ENCODE measurements at places on chromosomes 13 and 19.

DNA sequence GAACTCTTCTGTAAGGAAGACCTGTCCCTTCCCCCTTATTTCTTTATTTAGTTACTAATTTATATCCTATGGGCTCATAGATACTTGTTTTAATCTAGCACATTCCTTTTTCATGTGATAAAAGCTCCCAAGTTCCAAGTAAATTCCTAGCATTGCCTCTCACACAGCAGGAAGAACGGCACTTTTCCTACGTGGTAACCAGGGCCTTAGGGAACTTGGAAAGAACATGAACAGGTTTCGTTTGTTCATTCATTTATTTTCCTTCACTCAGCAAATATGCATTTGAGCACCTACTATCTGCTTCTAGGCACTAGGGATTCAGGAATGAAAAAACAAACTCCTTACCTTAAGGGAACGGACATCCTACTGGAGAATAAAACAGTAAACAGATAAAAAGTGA lies 125.1 kb downstream of the SIPA1L3 start:
- no peak for DNase-seq

GRCh38 chr19:54430306-54431254 lies 15.3 kb downstream of the TTYH1 start:
- no peak for DNase-seq

DNA sequence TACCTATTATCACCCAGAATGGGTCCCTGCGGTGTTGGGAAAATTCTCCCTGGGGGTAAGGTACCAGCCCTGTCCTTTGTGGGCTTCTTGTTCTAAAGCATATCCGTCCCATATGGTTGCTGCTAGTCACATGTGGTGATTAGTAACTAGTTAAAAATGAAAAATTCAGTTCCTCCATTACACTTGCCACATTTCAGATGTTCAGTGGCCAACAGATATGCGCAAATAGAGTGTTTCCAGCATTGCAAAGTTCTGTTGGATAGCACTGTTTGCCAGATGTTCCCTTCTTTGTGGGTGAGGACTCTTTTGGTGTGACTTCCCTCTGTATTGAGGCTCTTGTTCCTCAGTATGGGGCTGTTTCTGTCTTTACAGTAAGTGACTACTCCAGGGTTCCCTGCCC lies 3.8 kb downstream of the CNOT3 start:
- peak; percentile 24 for DNase-seq

DNA sequence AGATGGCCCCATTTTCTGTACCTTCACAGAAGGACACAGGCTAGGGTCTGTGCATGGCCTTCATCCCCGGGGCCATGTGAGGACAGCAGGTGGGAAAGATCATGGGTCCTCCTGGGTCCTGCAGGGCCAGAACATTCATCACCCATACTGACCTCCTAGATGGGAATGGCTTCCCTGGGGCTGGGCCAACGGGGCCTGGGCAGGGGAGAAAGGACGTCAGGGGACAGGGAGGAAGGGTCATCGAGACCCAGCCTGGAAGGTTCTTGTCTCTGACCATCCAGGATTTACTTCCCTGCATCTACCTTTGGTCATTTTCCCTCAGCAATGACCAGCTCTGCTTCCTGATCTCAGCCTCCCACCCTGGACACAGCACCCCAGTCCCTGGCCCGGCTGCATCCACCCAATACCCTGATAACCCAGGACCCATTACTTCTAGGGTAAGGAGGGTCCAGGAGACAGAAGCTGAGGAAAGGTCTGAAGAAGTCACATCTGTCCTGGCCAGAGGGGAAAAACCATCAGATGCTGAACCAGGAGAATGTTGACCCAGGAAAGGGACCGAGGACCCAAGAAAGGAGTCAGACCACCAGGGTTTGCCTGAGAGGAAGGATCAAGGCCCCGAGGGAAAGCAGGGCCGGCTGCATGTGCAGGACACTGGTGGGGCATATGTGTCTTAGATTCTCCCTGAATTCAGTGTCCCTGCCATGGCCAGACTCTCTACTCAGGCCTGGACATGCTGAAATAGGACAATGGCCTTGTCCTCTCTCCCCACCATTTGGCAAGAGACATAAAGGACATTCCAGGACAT lies 7.0 kb upstream of the CEACAM7 start:
- no peak for DNase-seq

DNA sequence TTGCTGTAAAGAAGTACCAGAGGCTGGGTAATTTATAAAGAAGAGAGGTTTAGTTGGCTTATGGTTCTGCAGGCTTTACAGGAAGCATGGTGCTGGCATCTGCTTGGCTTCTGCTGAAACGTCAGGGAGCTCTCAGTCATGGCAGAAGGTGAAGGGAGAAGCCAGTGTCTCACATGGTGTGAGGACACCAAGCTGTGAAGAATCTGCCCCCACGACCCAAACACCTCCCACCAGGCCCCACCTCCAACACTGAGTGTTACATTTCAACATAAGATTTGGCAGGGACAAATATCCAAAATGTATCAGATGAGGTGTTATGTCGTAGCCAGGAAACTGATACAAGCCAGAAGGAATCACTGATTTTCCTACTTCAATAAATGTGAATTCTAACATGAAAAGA lies 136.5 kb downstream of the CYSLTR2 start:
- no peak for DNase-seq

- no peak for DNase-seq
These were observed 10.4 kb downstream of the UPF1 start for GRCh38 chr19:18842166-18842565.

DNA sequence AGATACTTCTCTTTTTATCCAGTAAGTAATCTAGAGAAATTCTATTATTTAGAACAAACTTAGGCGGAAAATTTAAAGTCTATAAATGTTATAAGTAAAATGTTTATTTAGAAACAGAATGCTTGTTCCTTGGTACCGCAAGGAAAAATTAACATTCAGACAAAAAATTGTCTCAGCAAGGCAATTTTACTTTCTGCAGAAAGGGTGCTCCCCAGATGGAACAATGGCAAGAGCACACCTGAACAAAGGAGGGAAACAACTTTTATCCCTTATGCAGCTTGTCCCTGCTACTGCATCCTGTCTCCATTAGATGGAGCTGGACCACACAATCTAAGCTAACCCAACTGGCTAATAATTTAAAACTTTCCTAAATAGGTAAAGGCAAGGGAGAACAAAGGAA lies 6.5 kb upstream of the ZNF708 start:
- DNase-seq, result no peak

- no peak for DNase-seq
These were observed 384.8 kb downstream of the SLC7A1 start for GRCh38 chr13:29210676-29211075.

- no peak for DNase-seq
These were observed 24.8 kb downstream of the WBP4 start for GRCh38 chr13:41085961-41086585.

GRCh38 chr13:94254737-94255136 lies 224.7 kb downstream of the DCT start:
- peak; percentile 39 for DNase-seq

DNA sequence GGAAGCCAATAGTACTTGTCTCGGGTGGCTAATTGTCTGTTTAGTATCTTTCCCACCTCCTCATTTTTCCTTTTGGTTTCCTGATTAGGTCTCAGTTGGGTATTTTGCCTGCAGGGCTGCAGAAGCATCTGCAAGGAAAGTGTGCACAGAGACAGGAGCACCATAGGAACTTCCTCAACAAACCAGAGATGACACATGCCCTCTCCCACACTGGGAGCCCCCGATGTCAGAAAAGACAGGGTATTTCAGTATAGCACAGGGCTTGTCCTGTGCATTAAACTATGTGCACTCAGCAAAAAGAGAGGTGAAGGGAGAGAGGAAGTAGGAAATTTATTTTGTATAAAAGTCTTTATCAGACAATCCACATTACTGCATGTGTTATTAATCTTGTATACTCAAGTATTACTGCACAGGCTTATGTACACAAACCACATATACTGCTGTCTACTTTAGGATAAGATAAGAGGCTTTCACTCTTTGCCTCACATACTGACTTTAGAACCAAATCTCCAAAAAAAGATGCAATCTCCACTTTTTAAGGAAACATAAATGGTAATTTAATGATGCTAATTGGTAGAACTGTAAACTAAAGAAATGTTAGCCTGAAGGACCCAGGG lies 501.0 kb downstream of the FOXO1 start:
- no peak for DNase-seq

DNA sequence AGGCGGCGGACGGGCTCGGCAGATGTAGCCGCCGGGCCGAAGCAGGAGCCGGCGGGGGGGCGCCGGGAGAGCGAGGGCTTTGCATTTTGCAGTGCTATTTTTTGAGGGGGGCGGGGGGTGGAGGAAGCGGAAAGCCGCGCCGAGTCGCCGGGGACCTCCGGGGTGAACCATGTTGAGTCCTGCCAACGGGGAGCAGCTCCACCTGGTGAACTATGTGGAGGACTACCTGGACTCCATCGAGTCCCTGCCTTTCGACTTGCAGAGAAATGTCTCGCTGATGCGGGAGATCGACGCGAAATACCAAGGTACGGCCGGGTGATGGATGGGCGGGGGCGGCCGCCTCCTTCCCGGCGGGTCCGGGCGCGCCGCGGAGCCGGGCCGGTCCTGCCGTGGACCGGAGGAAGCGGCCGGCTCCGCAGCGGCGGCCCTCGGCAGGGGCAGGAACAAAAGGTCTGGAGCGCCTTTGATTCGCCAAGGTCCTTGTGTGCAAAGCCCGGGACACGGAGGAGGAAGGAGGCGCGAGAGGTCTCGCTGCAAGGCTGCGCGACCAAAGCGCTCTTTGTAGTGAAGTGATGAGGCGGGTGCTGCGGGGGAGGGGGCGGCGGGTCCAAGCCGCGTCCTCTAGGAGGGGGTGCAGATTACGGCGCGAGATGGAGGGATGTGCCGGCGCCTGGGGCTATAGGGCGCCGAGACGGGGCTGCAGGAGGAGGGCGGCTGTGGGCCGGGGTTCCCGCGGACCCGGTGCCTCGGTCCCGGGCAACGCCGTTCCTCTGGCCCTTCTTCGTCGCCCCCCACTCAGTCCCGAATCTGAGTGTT lies 689 bp downstream of the ING1 start:
- no peak for DNase-seq

DNA sequence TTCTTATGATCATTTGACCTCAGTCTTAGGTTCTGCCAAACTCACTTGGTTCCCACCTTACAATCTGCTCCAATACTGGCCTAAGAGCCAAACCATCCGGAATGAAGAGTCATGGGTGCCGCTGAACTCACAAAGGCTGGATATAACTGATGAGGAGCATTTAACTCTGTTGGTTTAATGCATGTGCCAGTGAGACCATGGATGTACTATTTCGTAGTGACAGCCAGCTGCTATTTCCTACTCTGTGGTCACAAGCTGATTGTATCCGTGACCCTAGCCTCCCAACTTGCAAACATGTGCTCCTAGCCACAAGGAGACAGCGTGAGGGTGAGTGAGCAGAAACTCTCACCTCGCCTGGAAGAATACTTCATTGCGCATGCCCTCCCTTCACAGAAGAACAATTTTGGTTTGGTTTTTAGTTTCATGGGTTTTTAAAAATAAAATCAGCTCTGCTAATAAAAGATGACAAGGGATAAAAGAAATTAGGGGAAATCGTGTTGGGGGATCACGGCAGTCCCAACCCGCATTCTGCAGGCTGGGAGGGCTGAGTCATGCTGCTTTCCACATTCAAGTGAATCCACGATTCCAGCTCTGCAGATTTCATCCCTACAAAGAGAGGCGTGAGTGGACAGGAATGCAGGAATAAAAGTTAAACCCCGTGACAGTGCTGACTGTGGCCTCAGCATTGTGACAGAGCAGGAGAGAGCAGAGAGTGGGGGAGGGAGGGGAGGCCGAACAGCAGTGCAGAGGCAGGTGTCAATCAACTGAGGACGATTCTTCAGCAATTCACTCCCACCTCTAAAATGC lies 66.8 kb upstream of the RAP2A start:
- DNase-seq, result peak; percentile 38

- peak; percentile 3 for DNase-seq
These were observed 1373.7 kb downstream of the PCDH9 start for GRCh38 chr13:65856431-65856830.

GRCh38 chr19:14090509-14091080 lies at the start of gene SAMD1:
Gene SAMD1, minus strand, starts transcription at chr19:14090751.
- peak; percentile 84 for DNase-seq

- no peak for DNase-seq
These were observed 60.7 kb downstream of the MCF2L start for GRCh38 chr13:113029487-113030258.

DNA sequence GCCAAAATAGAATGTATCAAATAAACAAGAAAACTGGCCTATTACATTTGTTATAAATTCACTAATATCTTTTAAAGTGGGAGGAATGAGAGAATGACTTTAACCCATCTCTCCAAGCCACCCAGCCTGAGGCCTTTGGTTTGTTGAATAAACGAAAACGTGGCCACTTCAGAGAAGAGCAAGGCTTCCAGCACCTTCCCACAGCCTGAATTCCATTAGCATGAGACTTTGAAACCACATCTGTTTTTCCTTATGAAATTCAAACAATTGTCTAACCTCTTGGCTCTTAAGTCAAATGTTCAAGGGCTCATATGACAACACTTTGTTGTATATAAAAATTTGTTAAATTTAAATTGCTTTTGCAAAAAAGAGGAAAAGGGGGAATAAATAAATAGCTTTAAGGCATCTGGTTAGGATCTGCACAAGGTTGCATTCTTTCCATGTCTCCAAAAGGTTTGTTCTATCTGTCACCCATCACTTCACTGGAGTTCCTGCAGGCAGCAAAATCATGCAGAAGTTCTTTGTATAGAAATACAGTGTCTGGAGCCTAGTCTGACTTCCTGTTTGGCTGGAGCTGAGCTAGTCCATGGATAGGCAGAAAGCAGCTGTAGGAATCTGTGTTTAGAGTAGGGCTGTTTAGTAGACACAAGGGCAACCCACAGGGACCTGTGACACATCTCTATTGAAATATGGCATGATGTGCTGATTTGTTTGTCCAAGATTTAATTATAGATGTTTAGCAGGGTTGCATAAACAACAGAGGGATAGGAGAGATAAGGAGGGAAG lies 502.3 kb downstream of the KCTD12 start:
- DNase-seq, result peak; percentile 81

DNA sequence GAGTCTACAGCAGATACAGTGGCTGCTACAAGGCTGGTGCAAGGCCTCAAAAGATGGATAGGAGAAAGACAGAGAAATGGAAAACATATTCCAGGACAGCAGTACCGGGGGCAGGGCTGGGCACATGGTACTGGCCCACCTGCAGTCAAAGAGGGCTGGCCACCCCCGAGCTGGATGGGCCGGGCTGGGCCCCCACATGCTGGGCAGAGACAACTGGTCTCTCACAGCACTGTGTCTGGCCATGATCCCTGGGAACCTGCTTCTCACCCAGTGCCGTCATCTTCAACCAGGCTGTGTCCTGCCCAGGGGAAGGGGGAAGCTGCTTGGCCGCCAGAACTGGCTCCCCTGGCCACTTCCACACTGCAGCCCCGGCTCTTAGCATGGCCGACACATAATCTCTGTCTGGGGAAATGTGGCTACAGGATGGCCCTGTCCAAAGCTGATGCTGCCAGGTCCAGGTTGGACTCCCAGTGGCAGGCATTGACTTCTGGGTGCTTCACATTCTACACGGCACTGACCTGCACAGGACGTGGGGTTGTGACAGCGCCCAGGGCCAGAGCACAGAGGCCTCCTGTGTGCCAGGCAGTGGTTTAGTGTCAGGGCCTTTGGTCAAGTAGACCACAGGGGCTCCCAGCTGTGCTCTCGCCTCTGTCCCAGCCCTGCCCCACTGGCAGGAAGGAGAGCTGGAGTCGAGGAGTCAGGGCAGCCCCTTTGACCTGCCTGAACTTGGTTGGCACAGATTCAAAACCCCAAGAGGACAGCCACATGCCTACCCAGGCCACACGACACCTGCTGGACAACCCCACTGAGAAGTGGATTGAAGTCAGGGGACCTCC lies 21.7 kb downstream of the PEPD start:
- no peak for DNase-seq
